ENCODE measurements at places on chromosomes 7 and 10. TPM values are rescaled to one million over a fixed set of nuclear protein-coding genes. Genes with fewer than 3 reads are reported as not detected.

PHYHIPL gene
- 19.2 TPM for polyA plus RNA-seq

GBX1 gene
- polyA plus RNA-seq, result not detected

C7orf33 gene
- polyA plus RNA-seq, result not detected

DNA sequence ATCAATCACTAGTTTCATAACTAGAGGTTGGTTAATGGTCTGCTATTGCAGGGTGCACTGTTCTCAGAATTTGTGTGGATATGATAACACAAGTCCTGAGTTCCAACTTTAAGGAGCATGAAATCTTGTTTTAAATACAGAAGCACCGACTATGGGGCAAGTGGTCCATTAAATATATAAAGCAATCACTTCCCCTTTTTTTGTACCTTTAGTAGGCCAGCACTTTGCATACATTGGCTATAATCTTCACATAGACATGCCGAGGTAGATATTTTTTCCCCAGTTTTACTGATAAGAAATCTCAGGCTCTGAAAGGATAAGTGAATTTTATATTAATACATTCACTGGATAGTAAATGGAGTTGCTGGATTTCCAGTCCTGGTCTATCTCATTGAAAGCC lies 286.3 kb downstream of the NRG3 start:
- DNase-seq, result no peak
